Activated CD4-positive, alpha-beta T cell treated with anti-CD3 and anti-CD28 coated beads, Interleukin-2, amount 10 ng/mL, durations not matched to agents 24 days and 14 days (primary cell): ENCODE measurements at places on chromosomes 11 and 22. TPM values are rescaled to one million over a fixed set of nuclear protein-coding genes. Genes with fewer than 3 reads are reported as not detected.

Gene PATE2
- total RNA-seq: not detected in 2 replicates

GRCh38 chr11:13140873-13141655 is 131.9 kb downstream of the RASSF10 start:
- no peak for DNase-seq

- no peak for DNase-seq
These were observed 91.1 kb downstream of the PDE2A start for GRCh38 chr11:72583177-72583553.

- DNase-seq: no peak
These were observed 64.5 kb upstream of the LARGE1 start for GRCh38 chr22:33984656-33985285.

DNA sequence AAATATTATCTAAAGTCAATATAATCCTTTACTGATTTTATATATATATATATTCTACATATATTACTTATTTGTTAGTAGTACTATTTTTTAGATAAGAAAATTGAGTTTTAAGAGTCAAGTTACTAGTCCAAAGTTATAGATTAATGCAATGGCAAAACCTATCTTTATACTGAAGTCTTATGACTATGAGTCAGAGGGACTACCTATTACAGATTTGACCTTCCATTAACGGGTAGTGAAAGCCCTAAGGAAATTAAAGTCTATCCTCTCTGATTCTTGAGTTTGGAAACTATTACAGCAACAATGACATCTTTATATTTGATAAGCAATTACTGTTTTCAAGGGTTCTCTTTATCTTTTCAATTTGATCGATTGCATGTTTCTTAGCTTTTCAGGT is 315.8 kb downstream of the CASP12 start:
- DNase-seq: no peak

Gene SGSM1
- total RNA-seq: 0.14 and 0.19 TPM in 2 replicates

GRCh38 chr11:71385091-71385490 is 63.1 kb downstream of the DHCR7 start:
- DNase-seq: no peak

- DNase-seq: no peak
These were observed 690 bp downstream of the CKAP5 start for GRCh38 chr11:46845440-46845739.
